ENCODE measurements at places on chromosomes 6 and 20.

GRCh38 chr6:167247814-167248595, 43.1 kb upstream of the UNC93A start:
- no peak for DNase-seq

GRCh38 chr6:138382498-138383265, 5.0 kb downstream of the SMIM28 start:
- no peak for DNase-seq

GRCh38 chr6:156053626-156054025, 598.0 kb upstream of the NOX3 start:
- DNase-seq, result no peak

DNA sequence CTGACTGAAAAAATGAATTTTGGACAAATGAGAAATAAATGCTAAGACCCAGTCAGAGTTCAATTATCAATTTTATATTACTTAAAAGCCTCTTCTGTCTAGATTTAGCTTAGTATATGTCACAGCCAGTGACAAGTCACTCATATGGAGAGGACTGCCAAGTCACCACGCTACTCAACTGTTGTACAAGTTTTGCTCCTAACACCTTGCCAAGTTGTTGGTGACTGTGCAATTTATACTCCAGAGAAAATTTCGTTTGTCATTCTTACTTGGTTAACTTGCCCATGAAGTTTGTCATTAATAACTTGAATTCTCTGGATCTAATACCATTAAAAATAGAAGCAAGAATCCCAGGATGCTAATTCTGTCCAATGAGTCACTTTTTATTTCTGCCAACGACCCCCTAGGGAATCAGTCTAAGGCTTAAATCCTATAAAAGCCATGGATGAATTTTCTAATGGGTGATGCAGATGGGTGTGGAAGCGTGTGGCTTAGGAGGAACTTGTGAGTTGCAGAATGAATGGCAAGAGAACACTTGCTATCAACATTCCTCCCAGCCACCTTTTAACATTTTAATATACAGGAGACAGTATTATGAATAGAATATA, 30.4 kb upstream of the FBXO30 start:
- no peak for DNase-seq

DNA sequence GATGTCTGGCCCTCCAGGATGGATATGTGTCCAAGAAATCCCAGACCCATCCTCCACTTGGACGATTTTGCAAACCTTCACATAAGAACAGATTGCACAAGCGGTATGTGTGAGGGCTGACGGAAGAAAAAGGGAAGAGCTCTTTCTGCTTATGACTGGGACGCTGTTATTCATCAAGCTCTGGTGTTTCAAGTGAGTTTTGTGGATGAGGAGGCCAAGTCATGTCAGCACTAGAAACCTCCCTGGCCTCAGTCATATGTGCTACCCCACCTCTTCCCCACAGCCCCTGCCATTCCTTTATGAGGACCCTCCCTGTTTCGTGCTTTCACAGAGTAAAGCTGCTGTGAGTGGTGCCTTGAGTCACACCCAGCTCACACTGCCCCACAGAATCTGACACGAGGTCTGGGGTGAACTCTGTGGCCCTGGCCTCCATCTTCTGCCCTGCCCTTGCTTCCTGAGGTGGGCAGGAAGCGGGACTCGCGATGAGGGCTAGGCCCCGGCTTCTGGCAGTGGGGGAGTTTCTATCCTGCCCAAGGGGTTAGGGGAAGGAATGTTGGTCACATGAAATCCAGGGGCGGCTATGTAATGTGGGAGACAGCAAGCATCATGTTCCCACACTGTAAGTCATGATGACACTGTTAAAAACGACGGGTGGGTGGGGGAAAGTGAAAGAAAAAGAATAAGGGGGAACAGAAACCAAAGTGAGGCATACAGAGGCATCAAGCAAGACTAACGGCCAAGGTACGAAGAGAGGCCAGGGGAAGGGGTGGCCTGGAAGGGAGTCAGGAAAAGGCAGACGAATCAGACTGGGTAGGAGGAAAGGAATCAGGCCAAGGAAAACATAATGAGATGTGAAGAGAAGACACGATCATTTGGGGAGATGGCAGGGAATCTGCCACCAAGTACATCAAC, 78.1 kb downstream of the PRDM1 start:
- peak; percentile 45 for DNase-seq

DNA sequence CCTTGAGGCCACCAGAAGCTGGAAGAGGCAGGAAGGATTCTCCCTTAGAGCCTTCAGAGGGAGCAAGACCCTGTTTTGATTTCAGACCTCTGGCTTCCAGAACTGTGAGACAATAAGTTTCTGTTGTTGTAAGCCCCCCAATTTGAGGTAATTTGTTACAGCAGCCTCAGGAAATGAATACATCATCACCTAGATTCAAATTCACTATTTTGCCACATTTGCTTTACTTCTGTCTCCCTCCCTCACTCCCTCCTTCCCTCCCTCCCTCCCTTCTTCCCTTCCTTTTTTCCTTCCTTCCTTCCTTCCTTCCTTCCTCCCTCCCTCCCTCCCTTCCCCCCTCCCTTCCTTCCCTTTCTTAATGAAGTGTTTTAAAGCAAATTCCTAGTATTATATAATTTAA, 58.1 kb upstream of the KIF13A start:
- DNase-seq, result no peak

DNA sequence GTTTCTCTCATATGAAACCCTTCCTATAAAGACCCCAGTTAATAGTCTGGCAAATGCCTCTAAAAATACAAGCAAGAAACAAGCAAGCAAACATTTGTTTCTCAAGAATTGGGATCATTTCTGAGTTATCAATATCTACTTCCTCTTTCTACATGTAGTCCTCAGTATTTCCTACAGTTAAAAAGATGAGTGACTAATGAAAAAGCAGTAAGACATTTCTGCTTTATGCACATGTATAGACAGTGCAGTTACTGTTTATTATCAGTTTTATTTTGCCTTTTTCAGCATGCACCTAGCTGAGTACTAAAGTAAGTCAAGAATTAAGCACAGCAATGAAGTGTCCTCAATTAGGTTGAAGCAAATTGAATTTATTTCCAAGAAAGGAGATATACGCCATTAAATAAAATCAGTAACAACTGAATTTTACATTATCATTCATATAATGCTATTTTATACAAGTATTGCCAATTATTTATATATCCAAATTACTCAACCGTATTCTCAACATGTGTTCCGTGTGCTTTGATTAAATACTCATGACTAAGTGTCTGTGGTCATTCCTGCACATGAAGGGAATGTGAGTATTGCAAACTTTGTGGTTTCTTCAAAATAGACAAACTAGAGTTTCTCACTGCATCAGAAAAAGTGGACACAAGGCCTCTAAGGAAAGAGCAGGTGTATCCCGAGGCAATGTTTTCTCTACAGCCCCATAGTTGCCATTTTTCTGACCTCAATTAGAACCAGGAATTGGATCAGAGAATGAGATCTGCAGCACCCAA, 159.3 kb upstream of the MARCKS start:
- DNase-seq, result no peak

- no peak for DNase-seq
These were observed 24.5 kb upstream of the KIFC1 start for GRCh38 chr6:33367009-33367714.
